Pons (tissue), 1 donor: ENCODE measurements at places on chromosomes 4 and X.

DNA sequence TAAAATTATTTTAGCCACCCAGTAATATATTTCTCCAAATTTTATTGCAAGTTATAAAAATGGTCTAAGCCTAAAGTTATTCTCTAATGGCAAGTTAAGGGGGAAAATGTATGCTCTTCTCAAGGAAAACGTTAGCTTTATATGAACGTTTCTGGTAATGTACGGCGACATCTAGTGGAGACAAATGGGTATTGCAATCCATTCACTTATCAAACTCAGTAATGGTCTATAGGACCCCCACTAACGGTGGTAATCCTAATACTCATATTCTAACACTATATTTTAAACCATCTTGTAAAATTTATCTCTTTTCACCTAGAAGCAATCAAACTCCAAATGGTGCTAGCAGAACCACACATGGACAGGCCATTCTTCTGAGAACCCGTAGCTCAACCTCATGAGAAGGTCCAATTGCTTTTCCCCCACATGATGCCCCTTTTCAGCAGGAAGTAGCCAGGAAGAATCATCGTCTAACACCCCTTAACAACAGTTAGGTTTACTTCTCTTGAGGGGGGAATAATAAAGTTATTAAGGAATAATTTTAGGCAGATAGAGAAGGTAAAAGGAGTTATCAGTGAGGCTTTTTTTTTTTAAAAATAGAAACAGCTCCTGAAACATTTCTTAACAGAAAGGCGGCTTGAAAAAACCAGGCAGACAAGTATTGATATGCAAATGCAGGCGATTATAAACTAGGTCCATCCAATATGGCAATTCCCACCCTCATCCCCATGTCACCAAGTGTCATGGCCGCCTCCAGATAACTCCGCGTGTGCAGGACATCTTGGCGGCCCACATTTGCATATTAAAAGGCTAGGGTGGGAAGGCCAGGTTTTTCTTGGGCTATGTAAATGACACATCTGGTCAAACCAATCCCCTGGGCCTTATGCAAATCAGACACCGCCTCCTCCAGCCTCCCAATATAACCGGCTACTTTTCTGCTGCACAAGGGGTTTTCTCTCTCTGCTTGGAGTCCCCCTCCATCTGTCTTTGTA is 35.0 kb downstream of the NUDT11 start:
- DNase-seq, result peak; percentile 15

- no peak for DNase-seq
Observed at GRCh38 chr4:114690571-114690970, 92.0 kb downstream of the UGT8 start.

DNA sequence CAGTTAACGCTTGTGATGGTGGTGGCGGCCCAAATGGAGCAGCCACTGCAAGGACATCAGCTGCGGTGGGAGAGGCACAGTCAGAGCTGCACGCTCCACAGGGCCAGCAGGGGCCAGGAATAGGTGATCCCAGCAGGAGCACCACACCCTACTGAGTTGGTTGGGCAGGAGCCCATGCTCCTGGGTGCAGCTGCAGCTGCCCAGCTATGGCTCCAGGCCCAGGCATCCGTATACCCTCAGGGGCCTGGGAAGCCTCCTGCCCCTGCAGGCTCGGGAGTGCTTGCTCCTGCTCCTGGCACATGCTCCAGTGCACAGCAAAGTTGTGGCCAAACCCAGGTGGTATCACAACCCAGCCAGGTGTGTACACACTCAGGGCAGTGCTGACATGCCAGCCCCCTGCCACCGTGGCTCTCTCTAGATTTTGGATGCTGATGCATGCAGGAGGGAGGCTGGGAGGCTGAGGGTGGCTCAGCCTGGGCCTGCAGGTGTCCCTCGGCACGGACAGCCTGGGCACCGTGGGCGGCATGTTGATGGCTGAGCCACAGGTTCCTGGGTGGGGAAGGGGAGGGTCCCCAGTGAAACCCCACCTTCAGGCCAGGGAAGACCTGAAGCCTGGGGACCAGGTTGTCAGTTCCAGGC is 150.2 kb downstream of the CXXC4 start:
- DNase-seq, result no peak

GRCh38 chr4:102625232-102625930 is 124.2 kb downstream of the NFKB1 start:
- peak; percentile 56 for DNase-seq

DNA sequence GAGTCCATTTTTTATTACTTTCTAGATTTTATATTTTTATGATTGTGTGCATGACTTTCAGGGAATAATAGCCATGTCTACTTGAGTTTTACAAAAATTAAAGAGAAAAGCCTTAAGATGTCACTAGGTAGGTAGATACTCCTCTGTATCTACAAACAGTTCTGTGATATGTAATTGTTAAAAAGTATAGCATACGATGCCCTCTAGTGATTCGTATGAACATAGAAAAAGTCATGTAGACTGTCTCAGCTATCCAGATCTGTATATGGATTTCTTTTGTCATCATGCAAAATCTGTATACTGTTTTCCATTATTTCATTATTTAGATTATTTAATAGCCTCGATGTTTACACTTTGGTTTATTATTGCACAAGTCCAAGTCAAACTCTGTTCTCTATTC is 856.6 kb downstream of the CENPC start:
- peak; percentile 35 for DNase-seq

DNA sequence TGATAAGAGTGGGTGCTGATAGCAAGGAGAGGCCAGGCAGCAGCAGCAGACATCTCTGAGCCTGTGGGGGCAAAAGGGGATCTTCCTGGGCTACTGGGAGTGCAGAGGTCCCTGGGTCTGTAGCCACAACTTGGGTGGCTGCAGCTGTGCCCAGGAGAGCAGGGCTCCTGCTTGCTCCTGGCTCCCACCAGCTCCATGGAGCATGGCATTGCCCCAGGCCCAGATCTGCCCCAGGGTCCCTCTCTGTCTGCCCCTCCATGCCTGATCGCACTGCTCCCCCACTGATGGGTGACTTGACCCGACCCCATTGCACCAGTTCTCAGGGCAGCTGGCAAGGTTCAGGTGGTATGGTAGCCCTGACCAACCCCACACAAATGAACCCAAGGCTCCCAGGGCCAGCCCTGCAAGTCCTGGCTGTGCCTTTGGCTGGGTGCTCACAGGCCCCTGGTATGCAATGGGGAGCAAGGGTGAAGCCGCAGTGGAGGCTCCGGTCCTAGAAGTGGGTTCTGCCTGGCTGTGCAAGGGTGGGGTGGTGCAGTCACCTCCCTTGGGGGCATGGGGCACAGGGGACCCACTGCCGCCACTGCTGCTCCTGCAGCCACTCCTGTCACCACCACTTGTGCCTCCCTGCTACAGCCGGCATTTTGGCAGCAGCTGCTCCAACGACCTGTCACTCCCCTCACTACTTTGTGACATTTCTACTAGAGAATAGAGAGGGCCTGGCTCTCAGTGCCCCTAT is 184.9 kb downstream of the NPFFR2 start:
- no peak for DNase-seq

DNA sequence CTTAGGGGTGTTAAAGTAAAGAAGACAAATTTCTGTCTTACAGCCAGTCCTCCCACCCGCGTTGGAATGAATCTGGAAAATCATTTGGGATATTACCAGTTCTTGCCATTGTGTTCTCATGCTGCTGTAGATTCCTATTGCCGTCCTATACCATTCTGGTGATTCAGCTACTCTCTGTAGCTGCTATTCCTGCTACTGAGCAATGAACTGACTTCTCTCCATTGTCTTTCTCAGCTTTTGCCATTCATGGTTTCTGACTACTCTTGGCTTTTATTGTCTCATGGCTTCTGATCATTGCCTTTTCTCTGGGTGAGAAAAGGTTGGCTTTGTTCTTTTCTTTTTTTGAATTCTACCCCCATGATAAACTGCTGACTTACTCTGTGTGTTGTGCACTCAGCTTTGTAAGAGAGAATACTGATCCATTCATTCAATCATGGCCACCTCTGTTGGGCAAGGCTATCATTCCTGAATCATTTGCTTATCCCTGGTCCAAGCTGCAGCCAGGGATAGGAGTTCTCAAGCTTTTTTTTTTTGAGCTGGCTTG is 27.7 kb upstream of the METAP1 start:
- peak; percentile 45 for DNase-seq

DNA sequence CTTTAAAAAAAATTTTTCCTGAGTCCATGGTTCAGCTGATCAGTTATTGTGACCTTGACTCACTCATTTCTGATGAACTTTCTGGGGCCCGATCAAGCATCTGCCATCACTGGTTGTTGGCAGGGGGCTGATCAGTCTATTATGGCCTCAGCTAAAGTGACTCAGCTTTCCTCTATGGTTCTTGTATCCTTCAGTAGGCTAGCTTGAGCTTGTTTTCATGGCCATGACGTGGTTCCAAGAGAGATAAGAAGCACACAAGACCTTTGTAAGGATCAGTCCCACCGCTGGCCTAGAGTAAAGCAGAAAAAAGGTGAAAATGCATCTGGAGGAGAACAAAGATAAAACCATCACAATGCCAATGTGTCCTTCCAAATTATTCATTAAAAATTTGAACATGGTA is 29.8 kb upstream of the EPGN start:
- no peak for DNase-seq

DNA sequence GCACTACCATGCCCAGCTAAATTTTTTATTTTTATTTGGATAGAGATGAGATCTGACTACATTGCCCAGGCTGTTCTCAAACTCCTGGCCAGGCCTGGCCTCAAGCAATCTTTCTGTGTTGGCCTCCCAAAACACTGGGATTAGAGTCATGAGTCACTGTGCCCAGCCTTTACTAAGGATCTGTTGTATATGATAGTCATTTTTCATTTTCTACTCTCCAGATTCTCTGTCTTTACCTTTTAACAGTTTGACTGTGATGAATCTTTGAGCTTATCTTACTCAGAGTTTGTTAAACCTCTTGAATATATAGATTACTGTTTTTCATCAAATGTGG is 161.8 kb downstream of the FNIP2 start:
- DNase-seq, result no peak

- DNase-seq, result no peak
Observed at GRCh38 chrX:71870208-71871098, 40.2 kb upstream of the NHSL2 start.

GRCh38 chr4:77095101-77095821 is 19.5 kb upstream of the CCNI start:
- DNase-seq, result peak; percentile 83

DNA sequence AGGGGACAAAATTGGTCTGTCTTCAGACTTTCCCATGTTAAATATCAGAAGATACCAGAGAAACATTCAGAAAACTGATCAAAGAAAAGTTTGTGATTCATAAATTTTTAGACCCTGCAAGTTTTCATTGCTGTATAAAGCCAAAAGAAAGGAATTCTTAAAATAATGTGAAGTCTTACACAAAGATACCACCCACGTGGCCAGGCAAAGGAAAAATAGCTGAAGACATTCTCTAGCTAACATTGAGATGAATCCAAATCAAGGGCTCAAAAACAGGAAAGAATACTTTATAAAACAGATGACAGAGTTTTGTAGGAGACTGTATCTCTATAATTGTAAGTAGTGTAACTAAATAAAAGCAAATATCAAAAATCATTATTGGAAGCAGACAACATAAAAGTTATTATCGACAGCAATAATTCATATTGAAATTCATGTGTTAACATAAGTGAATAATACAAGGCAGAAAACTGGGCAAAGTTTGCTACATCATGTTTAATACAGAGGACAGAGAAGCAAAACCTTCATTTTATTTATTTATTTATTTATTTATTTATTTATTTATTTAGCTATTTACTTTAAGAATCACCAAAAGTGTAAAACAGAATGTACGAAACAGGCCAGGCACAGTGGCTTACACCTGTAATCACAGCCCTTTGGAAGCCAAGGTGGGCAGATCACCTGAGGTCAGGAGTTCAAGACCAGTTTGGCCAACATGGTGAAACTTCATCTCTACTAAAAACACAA is 204.6 kb upstream of the SLIT2 start:
- no peak for DNase-seq

DNA sequence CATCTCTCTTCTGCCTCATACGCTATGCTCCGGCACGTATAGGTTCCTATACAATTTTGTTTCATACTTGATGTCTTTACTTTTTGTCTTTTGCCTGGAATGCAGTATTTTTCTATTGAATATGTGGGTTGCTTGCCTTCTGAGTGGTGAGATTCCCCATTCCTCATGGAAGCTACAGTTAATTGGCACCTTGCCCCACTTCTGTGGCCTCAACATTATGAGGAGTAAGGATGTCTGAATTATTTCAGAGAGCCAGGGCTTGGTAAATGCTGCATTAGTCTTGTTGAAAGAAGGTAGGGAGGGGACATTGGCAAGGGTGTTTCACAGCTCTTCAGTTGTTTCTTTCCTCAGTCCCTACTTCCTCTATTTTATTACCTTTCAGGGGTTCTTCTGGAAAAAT is 23.0 kb downstream of the CDKL5 start:
- DNase-seq, result no peak

DNA sequence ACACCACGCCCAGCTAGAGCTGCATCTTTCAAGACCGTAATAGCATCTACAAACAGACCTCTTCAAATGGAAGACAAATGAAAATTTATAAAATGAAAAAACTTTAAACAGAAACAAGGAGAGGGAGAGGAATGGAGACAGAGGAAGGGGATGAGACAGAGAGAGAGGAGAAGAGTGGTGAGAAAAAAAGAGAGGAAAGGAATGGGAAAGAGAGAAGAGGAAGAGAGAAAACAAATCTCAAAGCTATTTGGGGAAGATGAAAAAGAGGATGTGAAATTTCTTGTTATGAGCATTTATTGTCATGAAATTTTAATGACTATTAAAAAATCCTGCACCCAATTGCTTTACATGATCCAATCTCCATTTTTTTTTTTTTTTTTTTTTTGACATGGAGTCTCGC is 726.9 kb downstream of the GRID2 start:
- DNase-seq, result no peak

DNA sequence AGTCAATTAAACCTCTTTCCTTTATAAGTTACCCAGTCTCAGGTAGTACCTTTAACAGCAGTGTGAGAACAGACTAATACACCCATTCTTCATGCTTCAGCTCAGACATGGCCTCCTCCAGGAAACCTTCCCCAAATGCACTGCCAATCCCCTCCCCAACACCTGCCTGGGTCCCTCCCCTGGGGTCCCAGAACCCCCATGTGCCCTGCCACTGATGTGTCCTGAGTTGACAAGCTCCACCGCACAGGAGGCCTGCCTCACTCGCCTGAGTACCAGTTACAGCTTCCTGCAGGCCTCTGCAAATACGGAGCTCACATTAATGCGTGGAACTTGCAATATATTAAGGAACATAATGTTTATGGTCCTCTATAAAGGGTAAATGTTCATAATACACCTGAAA is 34.9 kb upstream of the CRMP1 start:
- DNase-seq, result no peak
